Cerebellar cortex (tissue), 1 donor: ENCODE measurements at places on chromosomes 11 and 22.

DNA sequence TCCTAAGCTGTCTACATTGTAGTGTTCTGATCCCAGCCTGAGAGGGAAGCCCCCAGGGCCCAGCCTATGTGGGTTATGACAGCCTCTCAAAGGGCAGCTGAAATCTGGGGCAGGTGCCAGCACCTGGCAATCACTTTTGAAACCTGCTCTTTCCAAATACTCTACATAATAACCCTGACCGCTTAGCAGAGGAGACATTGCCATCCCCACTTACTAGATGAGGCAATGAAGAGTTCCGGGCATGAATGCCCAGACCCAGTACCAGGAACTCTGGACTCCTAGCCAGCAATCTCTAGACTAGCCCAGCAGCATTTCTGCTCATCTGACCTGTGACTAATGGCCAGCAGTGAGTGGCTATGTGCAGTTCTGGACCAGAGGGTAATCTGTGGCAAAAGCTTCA lies 412.4 kb upstream of the CADM1 start:
- DNase-seq: no peak

- DNase-seq: no peak
Observed at GRCh38 chr22:27993774-27994350, 74.8 kb upstream of the PITPNB start.

DNA sequence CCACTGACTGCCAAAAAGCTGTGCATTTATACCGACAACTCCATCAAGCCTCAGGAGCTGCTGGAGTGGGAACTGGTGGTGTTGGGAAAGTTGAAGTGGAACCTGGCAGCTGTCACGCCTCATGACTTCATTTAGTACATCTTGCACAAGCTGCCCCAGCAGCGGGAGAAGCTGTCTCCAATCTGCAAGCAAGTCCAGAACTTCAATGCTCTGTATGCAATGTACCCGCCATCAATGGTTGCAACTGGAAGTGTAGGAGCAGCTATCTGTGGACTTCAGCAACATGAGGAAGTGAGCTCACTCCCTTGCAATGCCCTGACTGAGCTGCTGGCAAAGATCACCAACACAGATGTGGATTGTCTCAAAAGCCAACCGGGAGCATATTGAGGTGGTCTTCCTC lies at the start of gene SLC22A25:
SLC22A25 (minus strand) TSS at position 67 of the 400 bp plus-strand sequence. CDS start 13,947 bp downstream, outside the sequence.
- no peak for DNase-seq

DNA sequence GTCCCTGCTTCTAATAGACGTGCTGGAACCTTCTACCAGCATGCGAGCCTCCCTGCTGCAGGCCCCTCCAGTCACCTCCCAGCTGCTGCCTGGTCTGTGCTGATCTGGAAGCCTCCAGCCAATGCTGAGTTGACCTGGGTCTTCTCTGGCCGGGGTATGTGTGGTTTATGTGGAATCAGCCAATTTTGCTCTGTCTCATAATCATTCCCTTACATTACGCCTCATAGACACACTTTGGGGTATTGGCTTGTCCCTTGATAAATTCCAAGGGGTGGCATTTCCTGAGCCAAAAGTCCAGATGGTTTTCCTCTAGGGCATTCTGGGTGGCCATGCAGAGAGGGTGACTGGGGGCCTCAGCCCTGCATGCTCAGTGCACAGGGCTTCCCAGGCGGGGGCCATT lies 8.3 kb upstream of the KMT5B start:
- DNase-seq: no peak

GRCh38 chr22:23520863-23521440 lies 59.1 kb downstream of the IGLL1 start:
- DNase-seq: peak; percentile 26

DNA sequence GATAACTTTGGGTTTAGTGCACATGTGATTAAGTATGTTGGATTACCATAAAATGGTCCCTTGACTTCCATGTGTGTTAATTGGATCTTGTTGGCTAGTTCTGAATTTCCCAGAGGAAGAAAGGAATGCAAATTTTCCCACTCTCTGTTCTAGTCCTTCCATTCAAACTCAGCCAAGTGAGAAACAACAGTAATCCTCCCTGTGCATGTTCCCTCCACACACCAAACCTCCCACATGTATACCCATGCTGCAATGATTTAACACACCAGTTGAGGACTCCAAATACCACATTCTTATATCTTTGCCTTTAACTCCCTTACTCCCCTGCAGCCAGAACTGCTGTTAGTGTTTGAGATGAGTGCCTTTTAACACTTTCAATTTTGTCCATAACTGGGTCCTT lies 1158.9 kb downstream of the DLG2 start:
- DNase-seq: no peak

DNA sequence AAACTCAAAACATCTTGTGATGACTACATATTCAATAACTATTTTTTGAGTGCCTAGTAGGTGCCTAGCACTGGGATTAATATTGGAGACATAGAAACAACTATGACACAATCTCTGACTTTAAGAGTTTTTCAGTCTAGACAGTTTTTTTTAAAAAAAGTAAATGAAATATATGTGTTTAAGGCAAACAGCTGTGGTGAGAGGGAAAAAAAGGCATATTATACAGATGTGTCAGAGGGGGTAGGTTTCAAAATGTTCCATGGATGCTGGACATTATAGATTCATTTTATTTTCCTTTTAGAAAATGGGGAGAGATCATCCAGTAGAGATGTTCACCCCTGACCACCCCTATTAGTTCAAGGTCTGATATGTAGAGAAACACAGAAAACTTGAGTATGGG lies 90.8 kb downstream of the LUZP2 start:
- DNase-seq: no peak
